ENCODE measurements at places on chromosomes 1 and 21.

GRCh38 chr1:96384611-96385010 is 337.0 kb upstream of the PTBP2 start:
- DNase-seq, result no peak

DNA sequence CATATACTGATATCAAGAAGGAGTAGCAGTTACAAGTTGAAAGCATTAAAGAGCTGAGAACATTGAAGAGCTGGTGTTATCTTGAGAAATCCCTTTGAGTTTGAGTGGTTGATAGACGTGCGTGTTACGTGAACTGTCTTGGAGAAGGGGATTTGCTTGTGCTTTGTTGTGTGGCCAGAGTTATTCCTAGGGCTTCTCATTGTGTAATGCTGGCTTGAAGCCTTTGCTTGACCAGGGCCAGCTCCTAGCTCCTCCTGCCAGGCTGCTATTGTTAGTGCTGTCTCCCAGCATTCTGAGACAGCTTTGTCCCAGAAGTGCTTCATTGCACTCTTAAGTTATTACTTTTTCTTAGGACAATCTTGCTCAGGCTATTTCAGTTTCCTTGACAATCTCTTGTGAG is 116.2 kb upstream of the KCNK2 start:
- DNase-seq, result peak; percentile 77

DNA sequence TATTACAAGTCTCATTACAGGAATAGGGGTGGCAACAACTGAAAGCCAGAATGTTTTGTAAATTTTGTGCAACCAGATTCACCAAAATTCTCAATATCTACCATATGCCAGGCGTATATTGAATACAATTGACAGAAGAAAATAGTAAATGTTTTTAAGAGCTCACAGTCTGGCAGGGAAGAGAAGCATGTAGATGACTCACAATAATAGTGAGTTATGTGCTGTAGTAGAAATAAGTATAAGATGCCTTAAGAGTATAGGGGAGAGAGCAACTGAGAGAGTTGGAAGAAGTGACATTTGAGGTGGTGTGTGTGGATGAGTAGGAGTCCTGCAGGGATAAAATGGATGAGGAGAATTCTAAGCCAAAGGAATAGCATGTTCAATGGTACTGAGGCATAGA is 170.5 kb upstream of the FGGY start:
- no peak for DNase-seq

- DNase-seq, result peak; percentile 81
Measured at GRCh38 chr1:226128487-226129075, 58.0 kb downstream of the ACBD3 start.

DNA sequence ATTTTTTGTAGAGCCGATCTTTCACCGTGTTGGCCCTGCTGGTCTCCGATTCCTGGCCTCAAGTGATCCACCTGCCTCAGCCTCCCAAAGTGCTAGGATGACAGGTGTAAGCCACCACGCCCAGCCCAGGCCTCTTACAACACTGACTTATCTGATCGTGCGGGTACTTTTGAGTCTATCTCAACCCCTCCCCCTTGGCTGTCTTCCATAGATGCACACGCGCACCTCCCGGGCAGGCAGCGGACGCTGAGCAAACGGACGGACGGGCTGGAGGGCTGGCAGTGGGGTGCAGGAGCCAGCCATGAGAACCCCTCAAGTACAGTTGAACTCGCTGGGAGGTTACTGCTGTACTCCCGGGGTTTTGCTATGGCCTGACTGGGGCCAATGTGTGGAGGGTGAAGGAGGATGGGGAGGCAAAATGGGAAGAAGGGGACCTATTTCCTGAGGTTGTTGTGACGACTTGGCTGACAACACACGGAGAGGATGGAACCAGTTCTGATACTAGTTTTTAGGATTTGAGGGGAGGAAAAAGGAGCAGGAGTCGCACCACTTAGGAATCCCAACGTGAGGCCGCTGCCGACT is 959 bp downstream of the CD58 start:
- peak; percentile 25 for DNase-seq

GRCh38 chr21:38623552-38623951 is 125.3 kb upstream of the ERG start:
- DNase-seq, result no peak

DNA sequence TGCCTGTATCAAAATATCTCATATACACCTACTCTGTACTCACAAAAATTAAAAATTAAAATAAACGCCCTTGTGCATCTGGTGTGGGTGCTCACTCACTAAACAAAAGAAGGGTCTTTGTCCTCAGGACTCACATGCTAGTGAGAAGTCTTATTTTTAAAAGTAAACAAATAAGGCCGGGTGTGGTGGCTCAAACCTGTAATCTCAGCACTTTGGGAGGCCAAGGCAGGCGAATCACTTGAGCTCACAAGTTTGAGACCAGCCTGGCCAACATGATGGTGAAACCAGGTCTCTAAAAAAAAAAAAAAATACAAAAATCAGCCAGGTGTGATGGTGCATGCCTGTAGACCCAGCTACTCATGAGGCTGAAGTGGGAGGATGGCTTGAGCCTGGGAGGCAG is 51.5 kb downstream of the BCAR3 start:
- no peak for DNase-seq

- no peak for DNase-seq
Measured at GRCh38 chr21:45459171-45460010, 54.4 kb downstream of the COL18A1 start.

- no peak for DNase-seq
Measured at GRCh38 chr1:187396226-187396625, 567.5 kb downstream of the PLA2G4A start.

DNA sequence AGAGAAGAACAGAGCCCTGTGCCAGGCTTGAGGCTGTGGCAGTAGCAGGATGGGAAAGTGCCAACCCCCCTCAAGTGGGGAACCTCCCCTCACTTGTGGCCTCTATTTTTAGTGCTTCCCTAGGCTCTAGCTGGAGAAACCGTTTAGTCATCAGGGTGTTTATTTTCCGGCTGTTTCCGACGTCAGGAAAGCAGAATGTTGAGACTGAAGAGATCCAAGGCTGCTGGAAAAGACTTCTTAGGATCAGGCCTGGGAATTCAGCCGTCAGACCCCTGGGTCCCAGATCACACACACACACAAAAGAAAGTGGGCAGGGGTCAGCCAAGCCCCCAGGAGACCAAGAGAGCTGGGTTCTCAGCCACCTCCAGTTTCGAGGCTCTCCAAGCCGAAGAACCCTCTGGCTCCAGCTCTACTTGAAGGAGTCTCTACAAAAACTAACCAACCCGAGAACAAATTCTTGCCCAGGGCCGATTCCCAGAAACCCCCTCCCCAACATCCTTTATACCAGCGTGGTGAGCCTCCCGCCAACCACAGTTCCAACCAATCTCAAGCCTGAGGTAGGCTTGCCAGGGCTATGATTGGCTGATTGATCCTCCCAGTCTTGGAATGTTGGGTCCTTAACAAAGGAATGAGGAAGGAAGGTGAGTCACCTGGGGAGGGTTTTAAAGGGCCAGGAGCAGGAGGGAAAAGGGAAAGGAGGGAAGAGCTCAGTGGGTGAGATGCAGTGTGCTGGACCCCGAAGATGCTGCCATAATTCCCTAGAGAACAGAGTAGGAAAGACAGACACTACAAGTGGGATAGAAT is 2.5 kb upstream of the MEF2D start:
- DNase-seq, result peak; percentile 76

GRCh38 chr1:226688056-226688748 is 50.9 kb downstream of the ITPKB start:
- no peak for DNase-seq

- DNase-seq, result peak; percentile 2
Measured at GRCh38 chr1:30445449-30445848, 277.9 kb downstream of the MATN1 start.

DNA sequence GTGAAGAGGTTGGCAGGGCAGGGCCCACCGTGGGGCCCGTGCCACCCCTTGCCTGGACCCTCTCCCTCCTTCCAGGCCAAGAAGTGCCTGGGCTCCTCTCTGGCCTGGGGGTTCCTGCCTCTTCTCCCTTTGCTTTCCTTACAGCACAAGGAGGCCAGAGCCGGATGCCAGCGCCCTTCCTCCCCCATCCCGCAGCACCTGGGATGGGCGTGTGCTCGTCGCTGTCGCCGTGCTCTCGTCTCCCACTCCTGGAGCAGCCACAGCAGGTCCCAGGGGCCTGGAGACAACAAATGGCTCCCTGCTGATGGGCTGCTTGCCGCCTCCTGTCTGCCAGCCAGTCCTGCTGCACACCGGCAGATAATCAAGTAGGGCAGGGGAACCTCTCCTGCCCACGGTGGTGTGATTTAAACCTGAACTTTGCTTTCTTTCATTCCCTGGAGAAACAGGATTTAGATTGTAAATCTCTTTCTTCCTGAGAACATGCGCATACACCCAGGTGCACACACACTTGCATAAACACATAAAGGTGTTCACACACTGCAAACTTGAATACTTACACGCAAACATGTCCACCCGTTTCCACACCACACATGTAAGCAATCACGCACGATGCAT is 50.8 kb upstream of the POU3F1 start:
- DNase-seq, result no peak

DNA sequence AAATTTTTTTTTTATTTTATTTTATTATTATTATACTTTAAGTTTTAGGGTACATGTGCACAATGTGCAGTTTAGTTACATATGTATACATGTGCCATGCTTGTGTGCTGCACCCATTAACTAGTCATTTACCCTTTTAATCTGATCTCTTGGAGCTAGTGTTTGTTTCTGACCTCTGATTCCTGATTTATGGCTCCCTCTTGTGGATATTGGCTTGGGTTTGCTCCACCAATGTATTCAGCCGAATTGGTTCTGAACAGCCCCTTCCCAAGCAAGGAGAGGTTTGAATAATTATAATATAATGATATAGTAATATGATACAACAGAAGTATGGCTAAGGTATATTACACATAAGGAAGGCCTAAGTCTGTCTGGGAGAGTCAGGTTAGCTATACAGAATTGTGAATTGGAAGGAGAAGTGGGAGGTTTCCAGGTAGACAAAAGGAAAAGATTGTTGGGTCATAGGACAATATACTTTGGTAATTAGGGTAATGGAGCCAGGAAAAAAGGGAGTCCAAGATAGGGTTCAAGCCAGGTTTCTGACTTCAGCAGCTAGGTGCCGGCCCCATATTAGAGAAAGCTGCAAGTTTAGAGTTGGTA is 53.1 kb upstream of the HMCN1 start:
- peak; percentile 41 for DNase-seq

- DNase-seq, result no peak
Measured at GRCh38 chr1:247528812-247529474, 7.3 kb downstream of the OR2C3 start.

GRCh38 chr1:2215909-2216766 is 12.0 kb upstream of the SKI start:
- DNase-seq, result no peak

- DNase-seq, result no peak
Measured at GRCh38 chr1:191671236-191671635, 487.0 kb upstream of the RGS18 start.

- peak; percentile 88 for DNase-seq
Measured at GRCh38 chr1:232891071-232891470, 59.3 kb upstream of the NTPCR start.

DNA sequence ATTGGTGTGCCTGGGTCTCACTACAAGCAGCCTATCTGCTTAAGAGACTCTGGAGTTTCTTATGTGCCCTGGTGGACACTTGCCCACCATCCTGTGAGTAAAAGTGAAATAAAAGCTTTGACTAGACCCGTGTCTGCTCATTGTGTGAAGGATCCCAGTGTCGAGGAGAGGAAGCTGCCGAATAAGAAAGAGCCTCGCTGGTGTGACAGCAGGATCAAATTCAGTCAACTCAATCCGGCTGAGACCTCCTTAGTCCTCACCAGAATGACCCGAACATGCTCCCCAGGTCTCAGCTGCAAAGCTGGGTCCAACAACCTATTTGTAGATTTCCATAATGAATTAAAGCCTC is 14.8 kb downstream of the CD2 start:
- DNase-seq, result no peak

GRCh38 chr21:30719401-30719800 is 824 bp upstream of the KRTAP21-3 start:
- no peak for DNase-seq

DNA sequence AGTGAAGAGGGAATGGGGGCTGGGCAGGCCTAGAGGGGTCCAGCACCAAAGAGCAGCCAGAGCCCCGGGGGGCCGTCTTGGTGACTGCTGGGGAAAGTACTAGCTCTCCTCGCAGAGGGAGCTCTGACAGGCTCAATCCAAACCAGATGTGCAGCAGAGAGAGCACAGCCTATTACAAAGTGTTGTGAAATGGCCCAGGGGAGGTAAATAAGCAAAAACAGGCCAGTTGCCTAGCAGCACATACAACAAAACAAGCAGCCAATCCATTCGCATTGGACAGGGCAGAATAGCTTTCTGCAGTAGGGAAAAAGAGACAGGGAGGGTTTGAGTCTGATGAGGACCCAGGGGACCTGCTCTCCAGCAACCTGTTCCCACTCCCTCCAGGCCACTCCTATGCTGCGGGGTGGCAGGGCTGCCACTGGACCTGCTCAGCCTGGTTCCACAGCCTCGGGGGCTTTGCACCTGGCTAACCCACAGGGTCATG is 239.6 kb upstream of the FGGY start:
- peak; percentile 95 for DNase-seq

DNA sequence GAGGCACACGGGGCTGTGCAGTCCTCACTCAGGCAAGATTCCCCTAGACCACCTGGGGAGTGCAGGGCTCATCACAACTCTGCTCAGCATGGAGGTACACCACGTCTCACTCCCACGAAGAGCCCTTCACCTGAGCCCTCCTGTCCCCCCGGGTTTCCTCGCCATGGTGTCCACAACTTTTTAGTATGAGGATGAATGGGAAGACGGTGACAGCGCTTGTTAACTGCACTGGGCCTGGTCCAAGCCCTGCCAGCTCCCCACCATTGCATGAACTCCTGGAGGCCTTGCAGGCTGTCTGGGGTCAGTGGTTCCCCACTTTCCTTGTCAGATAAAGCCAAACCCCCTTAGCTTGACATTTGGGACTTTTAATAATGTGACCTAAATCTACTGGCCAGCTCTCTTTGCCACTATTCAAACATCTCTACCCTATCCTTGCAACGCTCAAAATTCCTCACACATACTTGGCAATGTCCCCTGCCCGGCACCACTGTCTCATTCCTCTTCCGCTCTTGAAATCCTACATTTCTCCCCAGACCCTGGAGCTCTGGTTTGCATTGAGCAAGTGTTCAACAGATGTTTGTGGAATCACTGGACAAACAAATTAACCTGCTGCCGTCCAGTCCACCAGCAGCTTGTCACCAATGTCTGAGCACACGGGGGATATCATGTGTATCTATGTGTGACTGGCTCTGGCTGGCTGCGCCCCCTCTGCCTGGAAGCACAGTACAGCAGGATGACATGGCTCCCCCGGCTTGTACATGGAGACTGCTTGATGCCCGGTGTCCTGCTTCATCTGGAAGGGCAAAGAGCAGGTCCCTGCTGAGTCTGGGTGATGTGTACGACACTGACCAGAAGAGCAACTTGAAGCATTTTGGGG is 11.2 kb downstream of the TMEM9 start:
- no peak for DNase-seq

GRCh38 chr1:87045761-87046304 is 131.4 kb downstream of the HS2ST1 start:
- DNase-seq, result peak; percentile 6
